ENCODE measurements at places on chromosomes 13 and 19.

DNA sequence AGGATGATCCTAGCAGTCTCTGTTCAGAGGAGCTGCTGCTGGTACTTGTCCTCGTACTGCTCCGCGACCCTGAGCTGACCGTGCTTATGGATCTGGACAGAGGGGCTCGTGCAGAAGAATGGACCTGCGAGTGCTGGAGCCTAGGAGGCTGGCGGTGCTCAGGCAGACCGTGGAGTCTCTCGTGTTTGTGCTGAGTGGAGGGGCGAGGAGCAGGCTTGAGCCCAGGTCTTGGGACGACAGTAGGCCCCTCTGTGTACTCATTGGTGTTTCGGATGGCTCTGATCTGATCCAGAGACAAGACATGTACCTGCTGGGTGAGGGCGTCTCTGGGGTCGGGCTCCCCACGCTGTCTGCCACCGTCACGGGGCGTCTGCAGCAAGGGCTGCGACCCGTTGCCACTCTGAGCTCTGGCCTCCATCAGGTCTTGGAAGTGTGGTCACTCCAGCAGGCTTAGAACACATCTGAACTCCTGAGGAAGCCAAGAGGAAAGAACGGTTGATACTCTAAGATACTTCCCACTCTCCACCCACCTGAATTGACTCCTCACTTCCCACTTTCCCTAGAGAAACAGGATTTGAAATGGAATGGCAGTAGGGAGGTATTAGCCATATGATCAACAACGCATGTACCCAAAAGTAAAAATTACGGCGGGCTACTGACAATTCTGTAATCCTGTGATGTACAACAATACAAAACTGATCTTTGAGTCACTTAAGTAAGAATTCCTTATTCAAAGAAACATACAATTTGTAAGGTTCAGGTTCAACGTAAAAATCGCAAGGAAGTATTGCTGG, 3.4 kb downstream of the SPRY2 start:
- no peak for DNase-seq

GRCh38 chr19:30883071-30883470, 466.2 kb downstream of the TSHZ3 start:
- no peak for DNase-seq

DNA sequence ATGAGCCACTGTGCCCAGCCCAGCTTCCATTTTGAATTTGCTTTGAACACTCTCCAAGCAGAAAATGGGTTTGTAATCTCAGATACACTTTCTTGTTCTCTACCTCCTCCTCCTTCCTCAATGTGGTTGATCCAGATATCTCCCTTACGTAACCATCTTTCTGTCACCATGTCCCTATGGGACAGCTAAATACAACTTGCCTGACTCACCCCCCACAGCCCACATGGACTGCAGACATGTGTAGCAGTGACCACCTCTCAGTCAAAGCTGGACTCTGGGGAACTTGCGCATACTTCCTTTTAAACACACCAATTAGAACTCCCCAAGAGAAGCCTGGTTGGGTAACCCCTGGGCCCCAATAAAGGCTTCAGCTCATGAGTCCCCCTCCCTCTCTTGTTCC, 10.8 kb upstream of the ZNF799 start:
- no peak for DNase-seq

- no peak for DNase-seq
Observed at GRCh38 chr13:112486386-112487126, 101.4 kb downstream of the TUBGCP3 start.

GRCh38 chr19:4391306-4391693, 9.0 kb downstream of the SH3GL1 start:
- DNase-seq: no peak

DNA sequence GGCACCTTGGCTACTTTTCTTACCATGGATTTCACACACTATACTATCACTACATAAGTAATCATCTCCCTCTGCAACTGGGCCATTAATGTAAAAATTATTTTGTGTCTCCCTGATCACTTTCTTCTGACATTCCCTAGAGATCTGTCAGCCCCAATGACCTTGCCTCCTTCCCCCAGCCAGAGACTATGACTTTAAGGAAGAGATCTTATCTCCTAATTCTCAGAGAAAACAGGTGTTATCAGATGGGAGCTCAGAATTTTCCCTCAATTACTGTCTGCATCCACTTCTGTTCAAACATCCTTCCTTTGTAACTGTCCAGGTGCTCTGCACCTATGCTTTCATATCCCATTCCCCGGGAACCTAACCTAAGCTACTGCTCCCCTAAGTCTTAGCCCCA, 397.5 kb downstream of the DIAPH3 start:
- no peak for DNase-seq

DNA sequence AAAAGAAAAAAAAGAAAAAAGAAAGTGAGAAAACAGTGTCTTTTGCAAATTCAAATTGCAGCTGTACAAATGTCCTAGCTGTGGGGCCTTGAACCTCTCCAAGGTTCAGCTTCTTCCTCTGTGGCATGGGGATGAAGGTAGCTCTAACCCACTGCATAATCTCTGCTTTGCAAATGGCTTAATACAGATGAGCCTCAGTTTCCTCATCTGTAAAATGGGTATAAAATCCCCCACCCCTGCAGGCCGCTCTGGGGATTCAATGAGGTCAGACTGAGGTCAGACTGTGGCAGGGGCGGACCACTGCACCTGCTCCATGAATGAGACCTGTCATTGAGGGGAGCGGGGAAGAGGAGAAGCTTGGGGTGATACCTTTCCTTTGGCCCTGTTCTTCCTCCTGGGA, 5.8 kb downstream of the DPF1 start:
- DNase-seq: no peak

- peak; percentile 60 for DNase-seq
Observed at GRCh38 chr19:58021541-58022282, 12.1 kb upstream of the ZSCAN1 start.

DNA sequence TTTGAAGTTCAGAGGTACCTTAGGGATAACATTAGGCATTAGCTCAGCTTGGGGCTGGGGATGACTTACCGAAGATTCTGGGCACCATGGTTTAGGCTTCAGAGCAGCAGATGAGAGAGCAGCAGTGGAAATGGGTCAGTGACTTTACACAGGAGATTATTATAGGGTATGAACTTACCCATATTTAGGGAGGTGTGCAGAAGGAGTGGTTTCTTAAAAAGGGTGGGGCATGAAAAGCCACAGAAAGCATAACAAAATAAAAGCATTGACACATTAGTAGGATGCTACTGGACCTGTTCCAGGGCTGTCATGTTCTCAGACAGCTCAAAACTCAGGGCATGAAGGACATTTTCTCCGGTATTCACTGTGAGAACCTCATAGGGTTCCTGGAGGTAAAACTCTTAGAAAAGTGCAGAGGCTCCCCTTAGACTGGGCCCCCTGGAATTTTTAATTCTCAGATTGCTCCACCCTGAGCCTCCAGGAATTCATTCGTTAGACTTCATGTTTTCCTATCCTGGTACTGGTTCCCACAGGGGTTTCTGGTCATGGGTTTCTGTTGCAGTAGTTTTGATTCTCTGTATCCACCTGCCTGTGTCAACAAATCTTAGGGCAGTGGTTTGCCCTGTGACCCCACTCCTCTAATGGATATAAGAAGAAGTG, 20.7 kb downstream of the IGFL1 start:
- DNase-seq: no peak

GRCh38 chr19:51198641-51199040, 26.2 kb upstream of the CD33 start:
- no peak for DNase-seq

DNA sequence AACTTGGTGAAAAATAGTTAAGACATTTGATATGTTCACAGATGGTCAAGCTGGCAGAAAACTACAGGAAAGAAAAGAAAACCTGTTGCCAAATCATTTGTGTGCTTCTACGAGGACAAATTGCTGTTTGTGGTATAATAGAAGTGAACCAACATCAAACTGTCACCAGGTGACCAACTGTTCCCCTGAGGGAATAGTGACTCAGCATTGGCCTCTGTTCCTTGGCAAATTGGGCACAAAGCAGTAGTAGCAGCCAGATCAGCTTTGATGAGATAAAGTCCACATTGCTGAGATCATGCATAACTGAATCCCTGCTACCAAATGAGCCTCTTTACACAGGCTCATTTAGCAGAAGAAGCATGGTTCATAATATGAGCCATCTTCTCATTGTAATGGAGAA, 103.5 kb downstream of the POSTN start:
- no peak for DNase-seq

GRCh38 chr13:59793107-59793506, 370.6 kb downstream of the DIAPH3 start:
- DNase-seq: no peak

DNA sequence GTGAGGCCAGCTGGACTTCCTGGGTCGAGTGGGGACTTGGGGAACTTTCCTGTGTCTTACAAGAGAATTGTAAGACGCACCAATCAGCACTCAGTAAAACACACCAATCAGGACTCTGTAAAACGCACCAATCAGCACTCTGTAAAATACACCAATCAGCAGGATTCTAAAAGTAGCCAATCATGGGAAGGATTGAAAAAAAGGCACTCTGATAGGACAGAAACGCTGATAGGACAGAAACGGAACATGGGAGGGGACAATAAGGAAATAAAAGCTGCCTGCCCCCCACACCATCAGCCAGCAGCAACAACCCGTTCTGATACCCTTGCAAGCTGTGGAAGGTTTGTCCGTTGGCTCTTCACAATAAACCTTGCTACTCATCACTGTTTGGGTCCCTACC, 73.1 kb upstream of the SGCG start:
- no peak for DNase-seq

- DNase-seq: peak; percentile 56
Observed at GRCh38 chr19:611481-611868, 21.8 kb downstream of the HCN2 start.

DNA sequence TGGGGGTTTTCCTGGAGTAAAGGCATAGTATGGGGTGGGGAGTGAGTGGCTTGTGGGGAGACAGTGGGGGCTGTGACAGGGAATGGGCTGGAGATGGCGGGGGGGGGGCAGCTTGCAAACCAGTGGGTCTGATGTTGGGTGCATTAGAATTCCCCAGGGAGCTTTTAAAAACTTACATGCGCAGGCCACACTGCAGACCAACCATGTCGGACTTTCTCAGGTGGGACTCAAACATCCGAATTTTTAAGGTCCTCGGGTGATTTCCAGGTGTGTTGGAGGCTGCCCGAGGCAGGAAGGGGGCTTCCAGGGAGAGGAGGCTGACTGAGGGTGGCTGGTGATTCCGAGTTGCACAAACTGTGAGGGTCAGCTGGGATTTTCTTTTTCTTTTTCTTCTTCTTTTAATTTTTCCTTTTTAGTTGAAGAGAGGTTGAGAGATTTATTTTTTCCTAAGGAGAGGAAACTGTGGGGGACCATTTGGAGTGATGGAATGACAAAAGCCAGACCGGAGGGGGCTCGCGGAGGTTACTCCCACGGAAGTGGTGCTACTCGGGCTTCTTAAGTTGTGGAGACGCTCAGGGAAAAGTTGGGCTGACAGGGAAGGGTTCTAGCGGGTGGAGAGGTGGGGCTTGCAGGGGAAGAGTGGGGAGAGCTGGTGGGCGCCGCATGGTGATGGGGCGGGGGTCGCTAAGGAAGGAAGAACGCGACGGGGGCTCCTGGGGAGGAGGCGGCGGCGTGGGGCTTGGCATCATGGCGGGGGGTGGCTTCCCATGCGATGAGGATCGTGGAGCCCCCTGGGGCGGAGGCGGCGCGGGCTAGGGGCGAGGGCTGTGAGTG, 997 bp upstream of the CACNG8 start:
- no peak for DNase-seq

GRCh38 chr13:32023096-32023495, 8.5 kb upstream of the FRY start:
- no peak for DNase-seq

- no peak for DNase-seq
Observed at GRCh38 chr19:33171222-33171795, 22.8 kb upstream of the LRP3 start.

- DNase-seq: no peak
Observed at GRCh38 chr19:40672038-40672437, 18.4 kb downstream of the NUMBL start.

GRCh38 chr13:85741017-85741416, 58.2 kb downstream of the SLITRK6 start:
- no peak for DNase-seq

DNA sequence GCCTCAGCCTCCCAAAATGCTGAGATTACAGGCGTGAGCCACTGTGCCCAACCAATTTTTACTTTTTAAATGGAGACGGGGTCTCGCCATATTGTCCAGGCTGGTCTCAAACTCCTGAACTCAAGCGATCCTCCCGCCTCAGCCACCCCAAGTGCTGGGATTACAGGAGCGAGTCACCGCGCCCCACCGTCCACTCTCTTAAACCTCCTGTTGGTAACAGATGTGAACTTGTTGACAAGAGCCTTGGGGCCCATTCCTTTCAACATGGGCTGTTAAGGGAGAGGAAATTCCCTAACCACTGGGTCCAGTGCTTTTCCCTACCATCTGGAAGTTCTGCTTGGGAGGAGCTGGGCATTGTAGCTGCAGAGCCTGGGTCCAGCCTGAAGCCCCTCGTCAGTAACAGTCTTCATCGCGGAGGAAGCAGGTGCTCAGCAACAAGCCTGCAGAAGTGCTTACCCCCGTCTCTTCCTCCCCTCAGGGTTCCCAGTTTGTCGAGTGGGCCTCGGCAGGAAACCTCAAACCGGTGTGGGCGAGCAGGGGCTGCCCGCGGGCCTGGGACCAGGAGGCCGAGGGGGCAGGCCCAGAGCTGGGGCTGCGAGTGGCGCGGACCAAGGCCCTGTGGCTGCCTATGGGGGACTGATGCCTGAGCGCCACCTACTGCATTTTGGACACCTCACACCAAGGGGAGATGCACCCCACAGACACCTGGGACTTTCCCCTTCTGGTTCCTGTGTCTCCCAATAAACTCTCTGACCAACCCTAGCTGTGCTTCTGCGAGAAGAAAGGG, 4.0 kb upstream of the FLT3LG start:
- peak; percentile 94 for DNase-seq

GRCh38 chr13:43270130-43270830, 246.9 kb downstream of the DNAJC15 start:
- DNase-seq: no peak

- DNase-seq: no peak
Observed at GRCh38 chr13:48961379-48961778, 14.3 kb upstream of the FNDC3A start.

- DNase-seq: no peak
Observed at GRCh38 chr13:95530178-95530577, 22.3 kb upstream of the CLDN10 start.

DNA sequence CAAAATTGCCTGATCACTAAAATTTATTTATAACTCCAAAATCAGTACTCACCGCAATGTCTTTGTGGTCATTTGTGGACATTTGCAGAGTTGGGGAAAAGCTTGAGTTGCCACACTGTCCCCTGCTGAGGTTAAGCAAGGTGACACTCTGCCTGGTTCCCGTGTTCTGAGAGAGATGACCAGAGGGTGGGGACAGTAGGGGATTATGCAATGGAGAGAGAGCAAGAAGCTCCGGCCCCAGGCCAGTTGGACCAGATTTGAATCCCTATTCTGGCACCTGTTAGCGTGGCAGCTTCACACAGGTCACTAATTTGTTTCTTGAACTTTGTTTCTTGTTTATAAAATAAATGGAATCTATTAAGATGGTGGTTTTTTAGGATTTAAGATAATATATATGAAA, 17.8 kb downstream of the ERCC5 start:
- no peak for DNase-seq

- no peak for DNase-seq
Observed at GRCh38 chr13:51207881-51208280, 14.3 kb upstream of the FAM124A start.
